ENCODE measurements at places on chromosomes 1 and 21.
A peak's percentile ranks its signal among the peaks of the same experiment; 100 is the strongest.

DNA sequence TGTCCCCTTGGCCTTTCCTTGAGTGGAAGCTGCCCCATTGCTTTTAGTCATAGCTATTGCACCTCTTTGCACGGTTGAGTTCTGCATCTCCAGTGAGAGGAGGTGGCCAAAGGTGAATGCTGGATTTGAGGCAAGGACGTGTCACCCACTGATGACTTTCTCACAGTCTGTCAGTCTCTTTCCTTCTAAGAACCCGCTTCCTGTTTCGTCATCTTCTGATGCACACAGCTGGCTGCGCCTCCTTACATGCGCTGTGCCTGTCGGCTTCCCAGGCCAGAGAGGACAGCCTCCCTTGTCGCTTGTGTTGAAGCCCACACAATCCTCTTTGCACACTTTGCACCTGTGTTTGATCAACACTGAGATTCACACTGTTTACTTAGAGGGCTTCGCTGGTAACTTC is 41.8 kb upstream of the PWP2 start:
- DNase-seq = peak; percentile 24

GRCh38 chr1:165174491-165174890 is 182.0 kb downstream of the LMX1A start:
- DNase-seq = no peak

DNA sequence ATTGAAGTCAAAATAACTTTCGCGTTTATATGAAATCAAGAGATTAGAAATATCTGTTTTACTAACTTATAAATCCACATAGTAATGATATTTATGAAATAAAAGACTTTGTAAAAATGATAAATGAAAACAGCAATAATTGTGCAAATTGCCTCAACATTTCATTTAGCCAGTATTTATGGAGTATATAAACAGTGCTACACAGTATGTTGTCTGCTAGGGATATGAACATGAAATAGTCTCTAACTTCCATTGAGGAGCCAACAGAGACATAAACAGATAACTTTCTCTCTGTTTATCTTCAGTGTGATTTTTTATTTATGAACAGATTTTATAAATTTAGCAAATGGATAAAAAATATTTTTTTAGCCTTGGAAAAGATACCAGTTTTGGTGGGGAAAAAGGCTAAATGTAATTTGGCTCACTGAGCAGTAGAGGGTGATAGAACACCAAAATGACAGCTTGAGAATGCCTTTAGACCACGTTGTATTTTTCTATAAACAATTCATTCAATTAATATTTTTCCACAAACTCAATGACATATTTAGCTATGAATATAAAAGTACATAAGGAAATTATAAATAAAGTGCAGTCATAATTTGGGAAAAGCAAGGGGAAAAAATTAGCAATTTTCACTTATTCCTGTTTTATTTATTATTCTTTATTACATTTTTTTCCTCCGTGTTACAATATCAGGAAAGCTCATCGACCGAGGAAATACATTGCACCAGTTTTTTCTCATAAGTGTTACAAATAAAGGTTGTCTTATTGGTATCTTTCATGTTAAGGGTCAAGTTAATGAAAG is 47.5 kb upstream of the EEIG2 start:
- DNase-seq = peak; percentile 52

DNA sequence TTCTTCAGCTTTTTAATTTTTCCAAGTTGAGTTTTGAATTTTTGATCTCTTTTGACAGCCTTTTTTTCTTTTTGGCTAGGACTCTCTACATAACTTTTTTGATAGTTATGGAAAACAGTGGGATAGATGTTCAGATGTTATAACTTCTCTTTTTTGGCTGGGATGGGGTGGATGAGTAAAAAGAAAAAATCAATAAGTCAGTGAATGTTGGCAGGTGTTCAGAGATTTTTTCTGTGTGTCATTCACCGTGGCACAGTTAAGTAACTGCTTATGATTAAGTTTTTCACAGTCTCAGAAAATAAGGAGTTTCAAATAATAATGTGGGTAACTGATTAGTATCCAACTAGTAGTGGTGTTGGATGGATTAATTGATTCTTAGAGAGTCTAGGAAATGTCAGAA is 24.0 kb downstream of the HS2ST1 start:
- peak; percentile 30 for DNase-seq

GRCh38 chr21:35509001-35509704 is 460.1 kb upstream of the RUNX1 start:
- DNase-seq = no peak

DNA sequence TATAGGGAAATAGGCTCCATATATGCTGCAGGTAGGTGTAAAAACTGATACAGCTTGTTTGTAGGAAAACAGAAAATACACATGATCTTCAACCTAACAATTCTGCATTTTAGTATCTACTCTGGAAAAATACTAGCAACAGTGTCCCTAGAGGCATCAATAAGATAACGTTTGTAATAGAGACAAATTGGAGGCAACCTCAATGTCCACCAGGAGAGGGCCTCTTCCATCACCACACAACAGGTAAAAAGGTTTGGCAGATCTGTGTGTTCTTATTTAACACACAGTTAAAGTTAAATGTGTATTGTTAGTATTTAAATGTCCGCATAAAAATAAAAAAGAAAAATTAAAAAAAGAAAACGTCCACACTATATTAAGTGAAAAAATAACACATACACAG is 5.4 kb downstream of the EIF2D start:
- DNase-seq = peak; percentile 67

DNA sequence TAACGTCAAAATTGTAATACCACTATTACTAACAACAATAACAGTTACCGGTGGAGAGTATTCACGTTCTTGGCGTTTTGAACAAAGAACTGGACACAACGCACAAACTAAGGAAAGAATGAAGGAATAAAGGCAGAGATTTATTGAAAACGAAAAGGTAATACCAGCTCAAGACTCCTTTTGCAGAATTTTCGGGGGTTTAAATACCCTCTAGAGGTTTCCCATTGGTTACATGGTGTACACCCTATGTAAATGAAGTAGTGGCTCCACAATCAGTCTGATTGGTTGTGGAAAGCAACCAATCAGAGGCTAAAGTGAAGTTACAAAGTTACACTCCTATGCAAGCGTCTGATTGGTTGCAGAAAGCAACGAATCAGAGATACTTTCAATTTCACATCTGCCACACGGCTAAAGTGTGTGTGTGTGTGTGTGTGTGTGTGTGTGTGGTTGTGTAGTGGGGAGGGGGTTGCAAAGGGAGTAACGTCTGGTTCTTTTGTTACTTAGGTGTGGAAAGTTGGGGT is 1.1 kb upstream of the GTF2B start:
- DNase-seq = peak; percentile 48

DNA sequence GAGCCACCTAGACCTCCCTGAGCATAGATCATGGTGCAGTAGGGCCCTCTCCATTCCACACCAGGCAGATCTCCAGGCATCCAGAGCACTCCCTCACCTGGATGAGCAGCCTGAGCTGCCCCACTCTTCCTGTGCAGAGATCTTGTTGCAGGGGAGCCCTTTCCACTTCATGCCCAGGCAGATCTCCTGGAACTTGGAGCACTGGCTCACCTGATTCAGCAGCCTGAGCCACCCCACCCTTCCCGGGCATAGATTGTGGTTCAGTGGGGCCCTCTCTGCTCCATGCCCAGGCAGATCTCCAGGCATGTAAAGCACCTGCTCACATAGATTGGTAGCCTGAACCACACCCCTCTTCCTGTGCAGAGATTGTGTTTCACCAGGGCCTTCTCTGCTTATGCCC is 78.0 kb downstream of the SEC16B start:
- DNase-seq = no peak
